ENCODE measurements at places on chromosomes 4 and X. TPM values are rescaled to one million over a fixed set of nuclear protein-coding genes. Genes with fewer than 3 reads are reported as not detected.

Gene SLC2A9
- total RNA-seq: 29.7 TPM

DNA sequence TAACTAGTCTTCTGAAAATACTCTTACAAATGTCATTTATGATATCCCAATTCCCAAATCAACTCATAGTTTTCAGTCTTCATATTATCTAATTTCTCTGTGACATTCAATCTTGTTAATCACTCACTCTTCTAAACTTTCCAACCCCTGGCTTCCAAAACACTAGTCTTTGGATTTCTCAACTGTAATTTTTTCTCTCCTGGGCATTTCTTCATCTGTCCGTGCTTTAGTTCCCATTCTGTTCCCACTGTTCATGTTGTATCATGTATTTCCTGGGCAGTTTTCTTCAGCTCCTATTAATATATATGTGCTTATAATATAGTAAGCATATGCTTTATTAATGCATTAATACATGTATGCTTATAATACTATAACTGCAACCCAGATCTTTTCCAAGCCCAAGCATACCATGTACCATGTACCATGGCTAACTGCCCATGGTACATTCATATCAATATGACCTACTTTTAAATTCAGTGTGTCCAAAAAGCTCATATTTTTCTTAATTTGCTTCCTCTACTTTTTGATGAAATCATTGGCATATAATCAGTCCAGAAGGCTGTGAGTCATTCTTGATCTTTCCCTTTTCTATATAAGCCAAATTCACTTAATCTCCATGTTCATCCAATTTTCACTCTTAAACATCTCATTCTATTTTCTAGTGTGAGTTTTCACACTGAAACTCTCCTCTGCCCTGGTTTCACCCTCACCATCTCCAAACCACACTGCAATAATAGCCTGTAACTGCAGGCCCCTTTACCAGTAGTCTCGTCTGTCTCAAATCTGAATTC is 21.3 kb upstream of the GK2 start:
- DNase-seq: no peak

DNA sequence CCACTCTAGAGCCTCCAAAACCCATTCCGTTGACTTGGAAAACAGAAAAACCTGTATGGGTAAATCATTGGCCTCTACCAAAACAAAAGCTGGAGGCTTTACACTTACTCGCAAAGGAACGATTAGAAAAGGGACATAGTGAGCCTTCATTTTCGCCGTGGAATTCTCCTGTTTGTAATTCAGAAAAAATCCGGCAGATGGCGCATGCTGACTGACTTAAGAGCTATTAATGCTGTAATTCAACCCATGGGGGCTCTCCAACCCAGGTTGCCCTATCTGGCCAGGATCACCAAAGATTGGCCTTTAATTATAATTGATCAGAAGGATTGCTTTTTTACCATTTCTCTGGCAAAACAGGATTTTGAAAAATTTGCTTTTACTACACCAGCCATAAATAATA is 60.8 kb downstream of the ZNF732 start:
- DNase-seq: no peak

- no peak for DNase-seq
Measured at GRCh38 chrX:69286565-69286906, 121.3 kb upstream of the PJA1 start.

Data from bronchial epithelial cell (primary cell).